ENCODE measurements at places on chromosomes 5 and 9. TPM values are rescaled to one million over a fixed set of nuclear protein-coding genes. Genes with fewer than 3 reads are reported as not detected.

The NOXA1 gene
- total RNA-seq: 6.9 TPM

GRCh38 chr9:100884518-100884917 is 144.0 kb upstream of the PLPPR1 start:
- no peaks in the 10 kb centered on the region for H3K27me3 ChIP-seq
- no peak overlapping the region for H3K27ac ChIP-seq
- H3K4me1 ChIP-seq: no peaks in the 10 kb centered on the region

DNA sequence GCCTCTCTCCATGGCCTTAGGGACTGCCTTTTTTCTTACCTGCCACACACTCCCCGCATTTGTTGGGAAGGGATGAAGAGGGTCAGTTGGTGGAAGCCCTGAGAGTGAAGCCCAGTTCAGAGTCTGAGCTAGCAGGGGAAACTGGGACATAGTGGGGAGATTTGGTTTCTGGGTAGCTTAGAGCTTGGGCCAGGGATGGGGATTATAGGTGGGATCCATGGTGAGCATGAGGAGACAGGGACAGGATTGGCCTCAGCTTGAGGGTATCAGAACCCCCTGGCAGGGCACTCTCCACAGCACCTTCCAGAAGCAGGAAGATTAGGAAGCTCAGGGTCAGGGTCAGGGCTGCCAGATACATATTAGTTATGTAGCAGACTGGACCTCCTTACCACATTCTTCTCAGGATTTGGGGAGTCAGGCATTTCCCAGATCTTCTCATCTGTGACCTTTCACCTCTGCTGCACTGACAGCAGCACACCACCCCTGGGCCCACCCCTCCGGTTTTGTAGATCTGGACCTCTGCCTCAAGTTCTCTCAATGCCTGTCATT is 17.9 kb downstream of the OR13J1 start:
- peaks cover 4% of the 10 kb centered on the region for H3K4me1 ChIP-seq
- no peak overlapping the region for H3K4me3 ChIP-seq
- H3K27ac ChIP-seq: no peak overlapping the region
- no peak for DNase-seq
- peaks cover 4% of the 10 kb centered on the region for H3K36me3 ChIP-seq

The PLEKHG4B gene
- 2.7 TPM for total RNA-seq
